SK-N-SH treated with all-trans-retinoic acid at 6 μM for 48 hours (cell line): ENCODE measurements at places on chromosomes 1 and 21.

GRCh38 chr1:86068271-86068721 is 88.3 kb downstream of the COL24A1 start:
- ATAC-seq = no peak

DNA sequence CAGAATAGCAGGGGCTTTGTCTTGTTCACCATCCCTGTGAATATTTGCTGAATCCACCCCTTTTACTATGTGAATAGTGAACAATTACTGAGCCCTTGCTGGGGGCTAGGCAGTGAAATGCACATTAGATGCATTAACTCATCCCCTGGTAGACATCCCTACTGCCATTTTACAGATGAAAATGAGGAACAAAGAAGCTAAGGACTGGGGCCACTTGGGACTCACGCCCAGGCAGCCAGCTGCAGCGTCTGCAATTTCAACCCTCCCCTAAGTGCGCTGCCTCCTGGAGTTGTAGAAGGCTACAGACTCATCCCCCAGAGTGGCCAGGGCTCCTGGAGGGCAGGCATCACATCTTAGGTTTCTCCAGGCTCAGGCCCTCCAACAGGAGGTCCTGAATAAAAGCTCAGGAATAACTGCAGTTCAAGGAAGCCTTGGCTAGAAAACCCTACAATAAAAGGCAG is 31.6 kb downstream of the CAPZB start:
- no peak for ATAC-seq

DNA sequence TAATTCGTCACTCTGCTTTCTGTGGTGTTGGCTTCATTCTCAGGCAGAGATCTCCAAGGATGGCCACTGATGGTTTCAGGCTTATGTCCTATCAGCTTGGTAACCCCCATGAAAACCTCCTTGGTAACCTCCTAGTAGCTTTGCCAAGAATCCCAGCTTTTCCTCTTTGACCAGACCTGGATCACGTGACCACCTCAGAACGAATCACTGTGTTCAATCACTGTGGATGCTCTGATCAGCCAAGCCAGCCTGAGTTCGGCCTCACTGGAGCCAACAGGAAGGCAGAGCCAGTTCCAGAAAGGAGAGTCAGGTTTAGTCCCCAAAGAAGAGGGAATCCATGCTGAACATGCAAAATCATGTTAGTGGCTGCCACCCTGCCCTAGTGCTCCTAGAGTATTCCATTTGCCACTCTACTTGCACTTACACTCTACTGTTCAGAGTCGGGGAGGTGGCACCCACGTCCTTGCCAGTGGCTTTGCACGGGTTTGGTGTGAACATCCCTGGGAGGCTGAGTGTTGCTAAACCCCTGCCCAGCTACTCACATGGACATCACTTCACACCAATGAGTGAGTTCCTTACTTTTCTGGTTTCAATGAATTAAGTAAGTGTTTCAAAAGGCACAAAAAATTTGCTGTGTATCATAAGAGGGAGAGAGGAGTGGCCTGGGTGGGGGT is 33.5 kb upstream of the SSBP3 start:
- peak; percentile 60; the same call in 2 of the 3 replicates for ATAC-seq

GRCh38 chr1:208525417-208525816 is 281.2 kb upstream of the PLXNA2 start:
- no peak for ATAC-seq

DNA sequence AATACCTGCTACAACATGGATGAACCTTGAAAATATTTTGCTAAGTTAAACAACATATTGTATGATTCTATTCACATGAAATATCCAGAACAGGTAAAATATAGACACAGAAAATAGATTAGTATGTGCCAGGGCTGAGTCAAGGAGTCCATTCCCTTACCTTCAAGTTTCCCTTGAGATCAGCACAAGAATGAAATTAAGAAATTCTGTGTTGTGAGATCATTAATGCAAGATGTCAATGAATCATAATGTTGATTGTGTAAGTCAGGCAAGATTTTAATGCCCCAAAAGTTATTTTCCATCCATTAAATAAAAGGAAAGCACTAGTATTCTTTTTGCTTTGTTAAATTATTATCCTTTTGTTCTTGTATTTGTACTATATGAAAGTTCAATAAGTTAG is 139.4 kb downstream of the MRPL39 start:
- no peak for ATAC-seq

DNA sequence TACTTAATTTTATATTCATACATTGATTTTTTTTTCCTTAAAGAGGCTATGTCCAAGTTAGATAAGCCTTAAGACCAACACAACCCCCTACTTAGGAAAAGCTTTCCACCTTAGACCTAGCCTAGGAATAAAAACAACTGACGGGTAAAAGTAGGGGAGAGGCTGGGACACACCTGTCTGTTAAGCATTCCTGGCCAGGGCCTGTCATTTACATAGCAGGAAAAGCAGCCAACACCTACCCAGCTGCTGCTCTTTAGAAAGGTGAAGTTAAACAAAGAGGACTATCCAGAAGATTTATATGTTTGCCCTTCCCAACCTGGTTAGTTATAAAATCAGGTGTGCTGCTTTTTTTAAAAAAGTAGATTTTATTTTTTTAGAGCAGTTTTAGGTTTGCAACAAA is 29.1 kb upstream of the SAMD13 start:
- ATAC-seq = no peak
